WTC11 (cell line): ENCODE measurements at places on chromosomes 5 and 9.

DNA sequence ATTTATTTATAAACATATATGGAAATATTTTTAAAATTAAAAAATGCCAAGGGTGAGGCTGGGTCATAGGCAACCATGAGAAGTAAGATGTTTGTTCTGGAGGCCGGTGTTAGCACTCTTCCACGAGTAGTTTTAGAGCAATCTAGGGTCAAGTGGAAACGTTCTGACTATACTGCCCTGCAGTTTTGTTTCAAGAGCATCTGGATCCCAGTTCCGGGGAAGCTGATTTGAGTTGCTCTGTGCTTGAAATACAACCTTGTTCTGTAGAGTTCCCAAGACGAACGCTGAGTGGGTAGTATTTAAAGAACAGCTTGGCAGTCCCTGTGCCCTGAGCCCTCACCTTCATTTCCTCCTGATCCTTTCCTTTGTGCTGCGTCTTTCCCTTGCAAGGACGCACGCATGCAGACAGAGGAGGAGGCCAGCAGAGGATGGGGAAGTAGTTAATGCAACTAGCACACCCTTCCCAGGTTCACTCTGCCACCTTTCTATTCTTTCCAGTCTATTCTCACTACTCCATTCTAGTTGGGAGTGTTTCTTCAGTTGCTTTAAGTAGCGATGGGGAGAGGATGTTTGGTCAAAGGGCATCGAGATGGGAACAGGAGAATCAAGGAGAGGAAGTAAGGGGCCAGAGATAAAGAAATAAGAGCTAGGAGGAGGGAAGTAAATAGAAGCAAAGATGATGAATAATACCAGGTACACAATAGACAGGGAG is 68.3 kb upstream of the ZSWIM6 start:
- no peak for DNase-seq

GRCh38 chr5:154118385-154118784 is 72.1 kb upstream of the GALNT10 start:
- DNase-seq, result no peak

- DNase-seq, result no peak
Observed at GRCh38 chr5:93476251-93476742, 104.7 kb downstream of the NR2F1-AS1 start.

DNA sequence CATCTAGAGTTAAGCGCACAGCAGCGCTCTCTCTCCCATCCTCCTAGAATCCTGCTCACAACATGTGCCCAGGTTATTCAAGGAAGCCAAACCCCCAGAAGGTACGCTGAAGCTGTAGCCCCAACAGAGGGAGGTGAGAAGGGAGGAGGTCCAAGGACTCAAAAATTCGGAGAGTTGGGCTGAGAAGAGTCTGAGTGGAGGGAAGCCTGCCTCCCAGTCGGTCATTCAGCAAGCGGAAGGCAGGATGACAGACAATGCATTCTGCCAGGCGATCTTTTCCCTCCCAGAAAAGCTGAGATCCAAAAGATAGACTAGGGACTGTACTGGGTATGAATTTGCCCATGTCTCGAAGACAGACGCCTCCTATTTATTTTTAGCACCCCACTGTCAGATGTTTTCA is 189.2 kb downstream of the FRMD3 start:
- DNase-seq, result no peak

DNA sequence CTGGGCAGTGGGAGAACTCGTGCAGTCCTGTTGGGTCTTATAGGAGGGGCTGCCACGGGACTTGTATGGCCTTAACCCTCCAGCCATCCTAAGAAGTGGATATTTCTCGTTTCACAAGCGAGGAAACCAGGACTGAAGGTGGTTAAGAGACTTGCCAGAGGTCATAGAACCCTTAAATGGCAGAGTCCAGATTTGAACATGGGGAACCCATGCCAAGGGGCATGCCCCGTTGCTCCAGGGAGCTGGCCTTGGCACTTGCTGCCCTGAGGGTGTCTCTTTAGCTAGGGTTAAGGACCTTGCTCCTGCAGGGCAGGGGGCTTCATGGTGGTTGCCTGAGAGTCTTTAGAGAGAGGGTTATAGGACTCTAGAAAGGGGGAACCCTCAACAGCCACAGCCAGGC is 63.4 kb downstream of the DAB2IP start:
- no peak for DNase-seq

DNA sequence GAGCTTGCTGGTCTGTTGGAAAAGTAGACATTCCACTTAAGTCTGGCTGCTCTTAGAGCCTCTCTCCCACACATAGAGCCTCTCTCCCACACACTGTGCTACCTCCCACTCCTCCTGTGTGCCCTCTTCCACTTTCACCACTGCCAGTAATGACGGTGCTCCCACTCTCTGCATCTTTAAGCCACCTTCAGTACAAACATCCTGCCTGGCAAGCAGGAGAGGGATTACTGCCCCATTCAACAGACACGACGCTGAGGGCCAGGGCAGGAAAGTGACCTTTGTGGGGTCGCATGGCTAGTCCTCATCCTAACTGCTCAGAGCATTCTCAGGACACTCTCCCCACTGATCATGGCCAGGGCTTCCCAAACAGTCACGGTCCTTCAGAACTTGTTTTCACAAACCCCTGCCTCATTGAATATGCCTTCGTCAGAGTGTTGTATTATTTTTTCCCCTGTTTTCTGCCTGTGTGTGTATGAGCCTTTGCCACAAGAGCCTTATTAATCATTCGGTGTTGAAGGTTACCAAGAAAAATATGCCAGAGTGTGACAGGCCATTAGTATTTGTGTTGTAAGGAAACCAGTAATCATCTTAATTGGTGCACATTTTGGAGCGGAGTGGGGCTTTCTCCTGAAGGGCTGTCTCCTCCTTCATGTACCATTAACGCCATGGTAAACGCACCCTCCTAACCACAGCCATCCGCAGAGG is 87.1 kb upstream of the SAP30L start:
- DNase-seq, result no peak

- no peak for DNase-seq
Observed at GRCh38 chr5:31604644-31605043, 34.3 kb upstream of the PDZD2 start.

DNA sequence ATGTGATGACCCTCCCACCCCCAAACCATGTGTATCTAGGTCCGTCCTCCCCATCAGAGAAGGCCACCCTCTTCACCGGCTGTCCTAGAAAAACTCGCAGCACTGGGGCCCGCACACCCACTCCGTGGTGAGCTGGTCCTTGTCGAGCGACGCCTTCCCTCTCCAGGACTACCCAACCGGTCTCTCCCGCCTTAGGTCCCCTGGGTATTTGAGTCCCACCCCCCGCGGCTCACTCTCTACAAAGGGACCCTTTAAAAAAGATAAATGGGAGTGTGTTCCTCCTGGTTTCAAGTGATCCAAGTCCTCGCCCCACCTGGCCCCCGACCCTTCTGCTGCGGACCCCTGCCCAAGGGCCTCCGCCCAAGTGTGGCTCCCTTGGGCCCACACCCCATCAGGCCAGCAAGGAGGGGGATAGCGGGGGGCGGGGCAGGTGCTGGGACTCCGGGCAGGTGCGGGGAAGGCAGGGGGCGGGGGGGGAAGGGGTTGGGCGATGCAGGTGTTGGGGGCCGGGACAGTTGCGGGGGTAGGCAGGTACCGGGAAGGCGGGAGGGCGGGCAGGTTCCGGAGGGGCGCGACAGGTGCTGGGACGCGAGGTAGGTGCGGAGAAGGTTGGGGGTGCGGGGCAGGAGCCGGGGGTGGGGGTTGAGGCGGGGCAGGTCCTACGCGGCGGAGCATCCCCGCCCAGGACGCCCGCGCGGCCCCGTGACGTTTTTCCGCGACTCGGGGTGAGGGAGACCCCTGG is 970 bp upstream of the ARRDC1 start:
- no peak for DNase-seq

GRCh38 chr5:6281818-6282217 is 96.5 kb downstream of the MED10 start:
- DNase-seq, result no peak

GRCh38 chr9:88949425-88949824 is 41.8 kb upstream of the S1PR3 start:
- DNase-seq, result no peak

DNA sequence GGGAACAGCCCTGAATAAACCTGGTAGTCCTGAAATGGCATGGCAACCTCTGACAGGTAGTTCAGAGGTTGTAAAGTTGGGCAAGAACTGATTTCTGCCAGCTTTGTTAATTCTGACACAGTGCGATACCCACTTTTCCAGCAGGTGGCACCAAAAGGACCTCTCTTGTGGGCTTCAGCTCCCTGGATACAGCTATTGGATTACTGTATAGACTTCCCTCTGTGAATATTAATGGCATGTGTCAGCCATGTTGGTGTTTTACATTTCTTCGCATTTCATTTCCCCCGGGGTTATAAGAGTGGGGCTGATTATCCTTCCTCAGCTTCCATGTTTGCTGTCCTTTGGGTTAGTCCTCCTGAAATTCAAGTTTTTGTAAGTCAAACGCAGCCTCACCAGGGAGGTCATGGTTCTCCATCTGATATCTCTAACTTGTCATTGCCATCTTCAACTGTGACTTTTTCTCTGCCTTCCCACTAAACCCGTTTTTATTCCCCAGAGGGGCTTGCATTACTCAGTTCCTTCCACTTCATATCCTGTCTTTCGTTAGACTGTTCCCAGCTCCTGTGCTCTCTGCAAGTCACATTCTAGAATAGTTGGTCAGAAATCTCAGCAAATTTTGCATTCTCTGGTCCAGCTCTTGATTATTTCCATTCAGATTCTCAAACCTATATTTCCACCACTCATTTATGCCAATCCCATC is 135.6 kb downstream of the LIFR start:
- peak; percentile 54 for DNase-seq

DNA sequence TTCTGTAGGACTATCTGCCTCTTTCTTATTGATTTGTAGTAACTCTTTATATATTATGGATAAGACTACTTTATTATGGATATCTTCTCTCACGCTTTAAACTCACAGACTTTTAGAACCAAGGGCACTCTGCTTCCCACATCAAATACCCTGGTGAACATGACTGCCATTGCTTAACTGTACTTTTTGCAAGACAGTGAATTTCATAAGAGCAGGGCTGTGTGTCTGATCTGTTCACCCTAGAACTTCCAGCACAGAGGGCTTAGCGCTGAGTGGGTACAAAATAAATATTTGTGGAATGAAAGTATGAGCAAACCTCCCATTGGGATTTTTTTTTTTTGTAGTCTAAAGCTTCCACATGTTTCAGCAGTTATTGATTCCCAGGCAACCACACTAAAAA is 84.8 kb downstream of the CFAP77 start:
- DNase-seq, result no peak

DNA sequence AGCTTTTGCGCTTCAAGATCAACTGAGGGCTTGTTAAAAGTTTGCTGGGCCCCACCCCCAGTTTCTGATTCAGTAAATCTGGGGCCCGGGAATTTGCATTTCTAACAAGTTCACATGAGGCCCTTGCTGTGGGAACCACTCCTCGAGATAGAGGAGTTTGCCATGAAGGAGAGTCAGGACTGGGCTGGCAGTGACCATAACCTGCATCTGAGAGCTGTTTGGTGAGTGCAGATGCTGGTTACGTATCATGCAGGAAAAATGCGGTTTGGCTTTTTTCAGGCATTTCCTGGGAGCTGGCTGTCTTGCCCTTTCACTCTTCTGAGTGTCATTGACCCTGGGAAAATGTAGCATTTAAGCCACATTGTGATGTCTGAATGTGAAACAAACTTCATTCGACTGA is 9.4 kb upstream of the ANGPTL2 start:
- DNase-seq, result no peak

- DNase-seq, result no peak
Observed at GRCh38 chr5:149221326-149221725, 50.3 kb upstream of the AFAP1L1 start.

GRCh38 chr5:3307982-3308621 is 287.5 kb upstream of the IRX1 start:
- no peak for DNase-seq

GRCh38 chr9:125989090-125989501 is 241.9 kb downstream of the PBX3 start:
- DNase-seq, result no peak

- no peak for DNase-seq
Observed at GRCh38 chr5:128097781-128098180, 14.2 kb downstream of the SLC12A2 start.

DNA sequence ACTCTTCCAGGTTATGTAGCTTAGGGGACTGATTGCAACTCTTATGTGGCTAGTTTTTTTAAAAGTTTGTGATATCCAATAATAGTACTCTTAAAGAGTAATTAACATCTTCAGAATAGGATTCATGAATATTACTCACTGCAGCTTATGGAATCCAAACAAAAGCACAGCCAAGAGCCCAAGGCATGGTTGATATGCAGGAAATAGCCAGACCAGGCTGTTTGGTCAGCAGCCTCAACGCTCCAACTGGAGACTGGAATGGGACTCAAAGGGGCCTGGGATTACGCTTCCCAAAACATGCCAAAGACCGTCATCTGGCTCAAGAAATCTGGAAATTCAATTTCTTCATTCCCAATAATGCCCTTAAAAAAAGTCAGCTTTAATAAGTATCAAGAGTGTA is 268.6 kb downstream of the SEC61B start:
- DNase-seq, result no peak

- no peak for DNase-seq
Observed at GRCh38 chr5:172691886-172692285, 50.8 kb downstream of the NEURL1B start.

GRCh38 chr9:112755675-112756074 is 5.1 kb downstream of the SNX30 start:
- no peak for DNase-seq

DNA sequence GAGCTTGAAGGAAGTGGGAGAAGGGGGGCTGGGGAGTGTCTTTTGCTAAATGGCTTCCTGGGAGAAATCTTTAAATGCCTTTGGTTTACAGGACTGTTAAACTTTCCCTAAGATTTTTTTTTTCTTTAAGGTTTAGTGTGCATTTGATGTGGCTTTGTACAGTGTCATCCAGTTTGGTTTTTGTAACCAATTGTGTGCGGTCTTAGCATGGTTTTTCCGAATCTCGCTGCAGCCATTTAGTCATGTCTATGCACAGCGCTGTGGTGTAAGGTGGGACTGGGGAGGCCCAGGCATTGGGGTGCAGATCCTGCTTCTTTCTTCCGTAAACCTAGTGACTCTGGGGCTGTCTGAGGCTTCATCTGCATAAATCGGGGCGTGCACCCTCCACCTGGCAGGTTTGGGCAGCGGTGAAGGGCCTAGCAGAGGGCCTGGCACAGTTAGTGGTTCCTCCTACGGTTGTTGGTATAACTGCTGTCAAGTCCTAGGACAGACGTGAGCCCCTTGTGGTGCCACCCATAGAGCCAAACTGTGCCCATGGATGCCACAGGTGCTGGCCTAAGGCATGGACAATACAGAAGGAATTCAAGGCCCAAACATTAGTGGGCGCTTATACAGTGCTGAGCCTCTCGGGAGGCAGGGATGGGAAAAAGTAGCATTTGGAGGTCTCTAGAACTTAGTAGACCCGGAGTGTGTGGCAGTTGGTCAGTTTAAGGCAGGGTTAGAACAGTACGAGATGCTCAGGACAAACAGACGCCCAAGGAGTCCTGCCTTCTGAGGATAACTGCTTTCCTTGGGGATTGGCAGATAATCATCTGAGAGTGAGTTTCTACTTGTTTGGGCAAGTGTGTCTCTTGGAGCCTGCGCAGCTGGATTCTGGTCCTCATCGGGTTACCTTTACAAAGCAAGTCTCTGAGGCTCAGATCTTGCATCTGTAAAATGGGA is 1.5 kb downstream of the PRRC2B start:
- peak; percentile 60 for DNase-seq

- DNase-seq, result no peak
Observed at GRCh38 chr9:94490465-94490864, 64.4 kb upstream of the PCAT7 start.

GRCh38 chr5:120531215-120531614 is 67.1 kb downstream of the PRR16 start:
- no peak for DNase-seq

- DNase-seq, result no peak
Observed at GRCh38 chr5:124783285-124783684, 36.8 kb upstream of the ZNF608 start.
